HCT116 (cell line): ENCODE measurements at places on chromosomes 2 and 18.
A peak's percentile ranks its signal among the peaks of the same experiment; 100 is the strongest.

GRCh38 chr2:50143822-50144575, 887.9 kb downstream of the NRXN1 start:
- DNase-seq: no peak

DNA sequence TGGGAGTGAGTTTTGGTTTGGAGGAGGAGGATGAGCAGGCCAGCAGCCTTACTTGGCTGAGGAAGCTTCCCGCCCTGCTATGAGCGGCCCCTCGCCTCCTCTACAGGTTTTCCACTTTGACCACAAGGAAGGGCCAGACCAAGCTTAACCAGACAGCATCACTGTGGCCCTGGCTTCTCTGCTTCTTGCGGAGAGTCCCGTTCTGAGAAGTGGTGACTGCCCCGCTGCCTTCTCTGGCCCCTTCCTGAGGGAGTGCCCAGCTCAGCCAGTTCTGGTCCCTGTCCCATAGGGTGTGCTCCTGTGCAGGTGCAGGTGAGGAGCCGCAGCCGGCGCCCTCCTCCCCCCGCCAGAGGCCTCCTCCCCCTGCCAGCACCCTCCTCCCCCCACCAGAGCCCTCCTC, 101.0 kb downstream of the FAM210A start:
- no peak for DNase-seq

DNA sequence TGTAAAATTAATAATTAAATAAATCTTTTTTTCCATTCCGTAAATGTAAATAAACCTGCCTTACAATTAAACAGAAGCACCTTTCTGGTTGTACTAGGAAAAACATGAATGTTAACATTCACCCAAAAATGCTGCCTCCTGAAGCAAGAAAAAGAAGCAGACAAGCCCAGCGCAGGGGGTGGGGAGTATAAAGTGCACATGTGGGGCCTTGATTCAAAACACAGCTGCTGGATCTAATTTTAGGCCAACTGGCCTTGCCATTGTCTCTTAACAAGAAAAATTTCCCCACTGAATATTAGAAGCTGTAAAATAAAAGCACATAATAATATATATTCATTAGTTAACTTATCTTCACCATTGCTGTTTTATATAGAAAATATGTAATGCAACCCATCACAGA, 28.3 kb downstream of the TCF4 start:
- no peak for DNase-seq

DNA sequence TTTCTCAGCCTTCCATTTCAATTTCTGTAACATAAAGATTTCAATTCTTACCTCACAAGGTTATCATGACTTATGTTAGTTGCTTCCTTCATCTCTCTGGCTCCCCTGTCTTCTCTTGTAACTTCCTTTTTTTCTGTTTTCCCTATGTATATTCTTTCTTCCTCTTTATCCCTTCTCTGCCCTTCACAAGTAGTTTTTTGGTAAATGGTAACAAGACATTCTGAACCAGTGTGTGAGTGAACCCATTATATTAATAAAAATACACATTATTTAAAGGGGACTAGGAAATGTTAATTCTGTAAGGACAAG, 8.4 kb downstream of the ACSL3 start:
- DNase-seq: no peak

DNA sequence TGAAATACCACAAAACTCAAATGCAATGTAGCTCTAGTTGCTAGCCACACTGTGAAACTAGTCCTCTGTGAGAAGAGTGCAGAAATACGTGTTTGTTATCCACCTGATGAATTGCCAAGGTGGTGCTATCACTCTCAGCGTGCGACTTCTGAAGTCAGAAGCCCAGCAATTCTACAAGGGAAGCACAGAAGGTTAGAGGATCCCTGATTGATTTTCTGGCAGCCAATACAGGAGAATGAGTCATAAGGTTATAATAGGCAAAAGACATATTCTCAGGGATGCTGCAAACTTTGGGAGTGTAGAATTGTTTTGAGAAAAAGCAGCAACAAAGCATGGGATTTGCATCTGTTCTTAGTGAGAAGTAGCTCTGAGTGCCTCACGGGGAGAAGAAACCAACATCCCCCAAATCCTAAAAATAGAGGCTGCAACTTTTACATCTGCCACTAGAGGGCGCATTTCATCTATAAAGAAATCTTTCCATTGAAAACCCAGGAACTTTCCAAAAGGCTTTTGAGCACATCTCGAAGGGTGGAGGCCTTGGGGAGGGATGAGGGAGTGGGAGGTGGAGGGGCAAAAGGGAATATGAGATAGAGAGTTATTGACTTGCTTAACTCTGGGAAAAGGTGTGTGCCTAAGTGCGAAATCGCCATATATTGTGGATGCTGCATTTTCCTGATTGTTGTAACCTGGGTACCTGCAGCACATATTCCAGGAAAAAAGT, 78.0 kb downstream of the TMEM182 start:
- DNase-seq: peak; percentile 22

DNA sequence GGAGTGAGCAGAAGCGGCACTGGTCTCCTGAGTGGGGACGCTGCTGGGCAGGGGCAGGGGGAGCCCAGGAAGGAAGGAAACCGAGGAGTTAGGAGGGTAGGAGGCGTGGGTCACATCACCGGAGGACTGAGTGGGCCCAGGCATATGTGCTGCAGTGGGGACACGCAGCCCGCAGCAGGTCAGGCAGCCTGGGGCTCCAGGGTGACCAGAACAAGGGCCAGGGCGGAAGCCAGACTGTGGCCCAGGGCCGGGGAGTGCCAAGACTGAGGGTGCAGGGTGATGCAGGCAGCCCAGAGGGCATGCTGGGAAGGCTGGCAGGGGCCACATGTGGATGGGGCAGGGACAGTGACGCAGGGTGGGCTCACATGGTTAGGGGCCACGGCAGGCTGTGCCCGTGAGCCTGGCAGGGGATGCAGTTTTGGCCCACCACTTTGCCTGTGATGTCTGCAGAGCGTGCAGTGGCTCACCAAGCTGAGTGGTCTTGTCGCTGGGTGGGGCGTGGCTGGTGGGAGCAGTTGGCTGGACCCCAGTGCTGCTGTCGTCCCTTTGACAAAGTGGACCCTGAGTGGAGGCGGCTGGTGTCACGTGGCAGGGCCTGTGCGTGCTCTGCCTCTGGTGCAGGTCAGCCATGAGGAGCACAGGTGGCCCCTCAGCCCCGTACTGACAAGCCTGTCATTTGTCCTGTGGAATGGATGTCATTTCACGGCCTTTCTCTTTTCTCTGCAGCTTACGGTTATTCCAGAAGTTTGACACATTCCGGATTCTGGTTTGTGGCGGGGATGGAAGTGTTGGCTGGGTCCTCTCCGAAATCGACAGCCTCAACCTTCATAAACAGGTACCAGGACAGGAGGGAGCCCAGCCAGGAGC, 87.1 kb downstream of the DGKD start:
- DNase-seq: no peak

DNA sequence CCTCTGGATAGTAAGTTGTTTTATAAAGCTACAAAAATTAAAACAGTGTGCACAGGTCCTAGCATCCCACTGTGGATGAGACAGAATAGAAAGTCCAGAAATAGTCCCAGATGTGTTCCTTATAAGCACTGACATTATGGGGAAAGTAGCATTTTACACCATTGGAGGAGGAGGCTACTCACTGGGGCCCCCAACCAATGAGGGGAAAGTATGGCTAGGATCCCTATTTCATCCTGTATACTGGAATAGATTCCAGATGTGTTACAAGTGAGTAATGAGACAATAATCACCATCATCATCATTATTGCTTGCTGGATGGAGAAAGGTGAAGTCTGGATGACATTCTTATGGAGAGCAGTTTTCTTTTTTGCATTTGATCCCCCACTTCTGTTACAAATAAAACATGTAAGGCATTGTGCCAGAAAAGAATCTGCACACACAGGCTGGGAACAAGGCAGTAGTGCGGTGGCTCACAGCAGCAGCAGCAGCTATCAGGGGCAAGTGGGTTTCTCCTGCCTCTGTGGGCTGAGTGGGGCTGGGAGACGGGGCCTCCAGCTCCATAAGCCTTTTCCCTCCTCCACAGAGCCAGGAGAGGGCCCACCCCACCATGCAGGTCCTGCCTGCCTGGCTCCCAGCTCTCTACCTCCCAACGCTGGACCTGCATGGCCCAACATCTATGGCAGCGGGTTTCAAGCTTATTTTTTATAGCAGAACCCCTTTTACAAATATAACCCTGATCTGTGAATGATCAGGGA, 5.0 kb downstream of the ARID5A start:
- no peak for DNase-seq

GRCh38 chr2:98944775-98945174, 8.8 kb upstream of the CRACDL start:
- DNase-seq: no peak

DNA sequence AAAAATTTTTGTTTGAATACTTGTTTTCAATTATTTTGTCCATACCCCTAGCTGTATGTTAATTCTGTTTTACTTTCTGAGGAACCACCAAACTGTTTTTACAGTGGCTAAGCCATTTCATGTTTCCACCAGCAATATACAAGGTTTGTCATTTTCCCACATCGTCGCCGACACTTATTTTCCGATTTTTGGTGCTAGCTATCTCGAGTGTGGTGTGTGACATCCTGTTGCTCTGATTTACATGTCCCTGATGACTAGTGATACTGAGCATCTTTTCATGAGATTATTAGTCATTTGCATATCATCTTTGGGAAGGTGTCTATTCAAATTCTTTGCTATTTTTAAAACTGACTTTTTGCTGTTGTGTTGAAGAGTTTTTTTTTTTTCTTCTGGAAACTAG, 7.2 kb upstream of the GPC1 start:
- no peak for DNase-seq

DNA sequence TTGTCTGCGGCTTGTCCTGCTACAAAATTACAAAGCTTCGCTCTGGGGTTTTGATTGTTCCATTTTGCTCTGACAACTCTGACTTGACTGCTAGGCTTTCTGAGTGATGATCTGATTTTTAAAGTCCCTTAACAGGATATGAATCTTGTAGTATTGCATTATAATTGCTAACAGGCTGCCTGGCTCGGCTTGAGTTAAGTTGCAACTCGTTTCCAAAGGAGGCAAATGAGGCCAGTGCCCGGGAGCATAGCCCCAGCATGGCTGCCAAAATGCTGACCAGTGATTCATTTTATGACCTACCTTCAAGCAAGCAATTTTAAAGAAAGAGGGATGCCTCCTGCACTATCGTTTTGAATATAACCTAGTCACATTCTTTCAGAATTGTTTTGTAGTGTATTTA, 135.4 kb downstream of the COL6A3 start:
- no peak for DNase-seq
